ENCODE measurements at places on chromosomes 5 and 9.

- no peak for DNase-seq
Measured at GRCh38 chr5:174844971-174845370, 120.6 kb downstream of the MSX2 start.

- no peak for DNase-seq
Measured at GRCh38 chr5:17352223-17352622, 134.8 kb downstream of the BASP1 start.

DNA sequence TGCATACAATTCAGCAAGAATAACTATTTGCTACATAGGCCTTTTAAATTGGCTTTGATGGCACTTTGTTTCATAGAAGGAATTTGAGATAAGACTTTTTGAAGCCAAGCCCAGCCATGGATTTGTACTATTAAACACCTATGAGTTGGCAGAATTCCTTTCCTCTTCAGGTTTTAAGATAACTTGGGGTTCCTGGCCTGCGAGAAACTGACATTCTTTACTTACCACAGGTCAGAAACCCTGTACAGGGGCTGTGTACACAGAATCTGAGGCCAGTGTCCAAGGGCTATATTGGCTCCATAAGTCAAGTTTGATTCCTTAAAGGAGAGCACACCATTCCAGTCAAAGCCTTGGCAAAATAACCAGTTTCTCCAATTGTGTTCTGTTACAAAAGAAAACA lies 10.8 kb upstream of the BTNL3 start:
- DNase-seq, result no peak

DNA sequence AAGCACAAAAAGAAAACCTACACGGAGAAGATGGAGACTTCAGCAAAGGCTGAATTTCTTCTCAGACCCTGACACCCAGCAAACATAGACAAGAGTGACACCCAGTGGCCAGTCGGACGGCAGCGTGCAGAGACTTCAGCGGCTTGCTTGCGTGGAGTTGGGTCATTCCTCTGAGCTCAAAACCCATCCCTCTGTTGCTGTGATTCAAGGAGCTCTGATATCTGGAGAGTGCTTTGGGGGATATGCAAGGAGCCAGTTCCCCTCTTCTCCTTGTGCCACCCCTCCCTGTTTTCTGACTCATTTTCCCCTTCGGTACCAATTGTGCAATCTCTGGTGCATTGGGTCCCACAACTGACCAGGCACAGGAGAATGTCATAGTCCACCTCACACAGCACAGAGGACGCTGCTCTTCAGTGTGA lies 27.5 kb downstream of the SH3TC2 start:
- DNase-seq, result peak; percentile 93

DNA sequence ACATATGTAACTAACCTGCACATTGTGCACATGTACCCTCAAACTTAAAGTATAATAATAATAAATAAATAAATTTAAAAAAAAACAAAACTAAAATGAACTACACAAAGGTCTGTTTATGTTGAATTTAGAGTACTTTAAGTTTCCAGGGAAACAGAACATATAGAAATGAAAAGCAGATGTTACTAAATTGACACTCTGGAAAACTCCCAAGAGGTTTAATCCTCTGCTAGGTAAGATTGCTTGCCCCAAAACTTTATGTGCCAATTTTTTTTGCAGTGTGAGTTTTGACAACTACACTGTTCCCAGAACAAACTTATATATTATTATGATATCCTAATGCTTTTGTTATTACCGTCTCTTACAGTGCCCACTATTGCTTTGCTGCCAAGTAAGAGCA lies 134.3 kb upstream of the MRPS30 start:
- DNase-seq, result no peak

- peak; percentile 57 for DNase-seq
Measured at GRCh38 chr5:566636-567309, 42.5 kb upstream of the SLC9A3 start.

DNA sequence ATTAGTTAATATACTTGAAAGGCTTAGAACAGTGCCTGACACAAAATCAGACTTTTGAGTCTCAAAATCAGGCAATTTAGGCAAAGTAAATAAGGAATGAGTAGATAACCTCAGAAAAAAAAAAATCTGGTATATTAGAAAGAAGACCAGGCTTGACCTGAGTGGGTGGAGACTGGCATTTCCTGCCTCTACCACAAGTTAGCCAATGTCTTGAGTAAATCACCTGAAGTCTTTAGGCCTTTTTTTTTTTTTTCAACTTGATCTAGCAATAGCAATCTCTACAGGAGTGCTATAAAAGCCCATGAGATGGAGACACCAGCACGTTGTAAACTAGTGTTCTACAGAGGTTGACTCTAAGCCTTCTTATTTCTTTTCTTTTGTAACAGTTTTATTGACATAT lies 104.2 kb upstream of the RASEF start:
- no peak for DNase-seq

- no peak for DNase-seq
Measured at GRCh38 chr9:135159801-135160200, 72.3 kb downstream of the OLFM1 start.

DNA sequence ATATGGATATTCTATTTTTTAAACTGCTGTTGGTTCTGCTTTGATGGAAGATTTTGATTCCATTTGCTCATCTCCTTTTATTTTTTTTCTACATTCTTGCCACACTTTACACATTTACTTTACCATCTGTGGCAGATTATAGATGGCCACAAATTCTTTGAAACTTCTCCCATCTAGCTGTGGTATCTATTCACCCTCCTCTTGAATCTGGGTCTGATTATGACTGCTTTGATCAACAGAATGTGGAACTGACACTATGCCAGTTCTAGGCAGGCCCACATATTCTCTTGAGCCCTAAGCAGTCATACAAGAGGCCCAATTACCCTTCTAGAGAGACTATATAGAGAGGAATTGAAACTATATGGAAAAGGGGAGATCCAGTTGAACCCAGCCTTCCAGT lies 439.0 kb upstream of the PTGER4 start:
- DNase-seq, result no peak

DNA sequence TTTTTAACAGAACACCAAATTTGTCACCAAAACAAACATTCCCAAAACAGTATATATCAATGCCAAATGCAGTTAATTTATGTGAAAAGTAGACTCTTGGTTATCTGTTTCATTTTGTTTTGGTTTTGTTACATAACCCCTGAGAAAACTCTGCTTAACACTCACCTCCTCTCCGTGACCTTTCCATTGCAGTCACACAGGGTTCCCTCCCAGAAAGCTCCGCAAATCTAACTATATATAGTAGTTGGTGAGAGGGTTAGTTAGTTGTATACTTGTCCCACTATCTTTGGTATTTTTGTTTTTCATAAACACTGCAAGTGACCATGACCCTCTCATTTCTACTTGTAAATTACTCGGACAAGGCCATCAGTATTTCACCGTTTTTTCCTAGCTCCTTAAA lies 25.5 kb downstream of the NFIB start:
- no peak for DNase-seq

- DNase-seq, result no peak
Measured at GRCh38 chr5:98917433-98917832, 11.4 kb downstream of the CHD1 start.

DNA sequence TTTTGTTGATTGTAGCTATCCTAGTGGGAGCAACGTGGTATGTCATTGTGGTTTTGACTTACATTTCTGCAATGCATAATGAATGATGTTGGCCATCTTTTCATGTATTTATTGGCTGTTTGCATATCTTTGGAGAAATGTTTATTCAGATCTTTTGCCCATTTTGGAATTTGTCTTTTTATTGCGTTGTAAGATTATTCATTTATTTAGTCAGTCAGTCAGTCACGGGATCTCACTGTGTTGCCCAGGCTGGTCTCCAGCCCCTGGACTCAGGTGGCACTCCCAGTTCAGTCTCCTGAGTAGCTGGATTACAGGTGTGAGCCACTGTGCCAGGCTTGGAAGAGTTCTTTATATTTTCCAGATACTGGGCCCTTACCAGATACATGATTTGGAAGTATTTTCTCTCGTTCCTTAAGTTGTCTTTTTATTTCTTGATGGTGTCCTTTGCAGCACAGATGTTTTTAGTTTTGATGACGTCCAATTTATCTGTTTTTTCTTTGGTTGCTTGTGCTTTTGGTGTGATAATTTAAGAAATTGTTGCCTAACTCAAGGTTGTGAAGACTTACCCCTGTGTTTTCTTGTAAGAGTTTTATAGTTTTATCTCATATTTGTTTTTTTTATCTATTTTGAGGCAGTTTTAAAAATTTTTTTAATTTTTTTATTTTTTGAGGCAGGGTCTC lies 67.1 kb downstream of the EHMT1 start:
- no peak for DNase-seq

- no peak for DNase-seq
Measured at GRCh38 chr5:131266370-131267060, 2.7 kb downstream of the CDC42SE2 start.

DNA sequence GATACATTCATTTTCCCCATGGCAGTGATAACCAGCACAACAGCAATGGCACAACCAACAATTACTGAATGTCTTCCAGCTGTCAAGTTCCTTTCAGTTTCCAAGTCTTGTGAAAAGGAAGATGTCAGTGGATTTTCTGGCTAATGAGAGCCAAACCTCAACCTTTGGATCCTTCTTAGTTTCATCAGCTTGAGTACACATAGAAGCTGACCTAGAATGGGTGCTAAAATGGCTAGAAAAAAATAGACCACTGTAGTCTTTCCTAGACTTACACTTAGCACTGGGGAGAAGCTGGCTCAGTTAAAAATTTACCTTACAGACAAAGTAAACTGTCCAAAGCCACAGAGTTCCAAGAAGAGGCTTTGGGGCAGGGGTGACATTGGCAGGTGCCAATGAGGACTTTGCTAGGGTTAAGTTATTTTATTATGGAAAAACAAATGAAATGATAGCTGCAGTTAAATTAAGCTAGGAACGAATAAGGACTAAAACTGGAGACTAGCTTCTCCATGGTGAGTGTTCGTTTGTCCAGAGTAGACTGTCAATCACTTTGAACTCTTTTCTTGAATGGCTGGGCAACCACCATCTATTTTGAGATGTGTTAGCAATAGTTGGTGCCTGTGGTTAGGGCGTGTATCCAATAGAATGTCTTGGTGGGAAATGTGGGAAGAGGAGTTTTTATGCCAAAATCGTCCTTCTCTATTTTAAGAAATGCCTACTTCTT lies 25.9 kb upstream of the TXN start:
- DNase-seq, result no peak

Measured in lower leg skin (tissue), 4 donors.